ENCODE measurements at places on chromosomes 2 and 18.

- DNase-seq: no peak
Measured at GRCh38 chr2:49260979-49261538, 106.7 kb upstream of the FSHR start.

DNA sequence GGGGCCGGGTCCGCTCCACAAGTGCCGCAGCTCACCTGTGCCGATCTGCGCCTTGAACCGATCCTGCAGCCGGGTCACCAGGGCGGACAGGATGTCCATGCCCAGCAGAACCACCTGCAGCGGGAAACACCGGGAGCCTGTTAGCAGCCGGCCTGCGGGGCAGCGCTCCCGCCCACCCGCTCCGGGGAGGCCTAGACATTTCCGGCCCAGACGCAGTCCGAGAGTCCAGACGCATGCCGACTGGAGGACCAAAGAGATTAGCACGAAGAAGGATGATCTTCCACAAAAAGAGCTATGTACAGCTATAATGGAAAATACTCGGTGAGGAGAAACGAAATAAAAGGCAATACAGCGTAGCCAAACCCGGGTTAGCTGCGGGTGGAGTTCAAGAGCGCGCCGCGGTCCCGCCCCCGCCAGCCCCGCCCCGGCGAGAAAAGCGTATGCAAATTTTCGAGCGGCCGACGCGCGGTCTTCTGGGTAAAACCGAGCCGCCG lies 421 bp upstream of the RNU4ATAC start:
- DNase-seq: peak; percentile 85

DNA sequence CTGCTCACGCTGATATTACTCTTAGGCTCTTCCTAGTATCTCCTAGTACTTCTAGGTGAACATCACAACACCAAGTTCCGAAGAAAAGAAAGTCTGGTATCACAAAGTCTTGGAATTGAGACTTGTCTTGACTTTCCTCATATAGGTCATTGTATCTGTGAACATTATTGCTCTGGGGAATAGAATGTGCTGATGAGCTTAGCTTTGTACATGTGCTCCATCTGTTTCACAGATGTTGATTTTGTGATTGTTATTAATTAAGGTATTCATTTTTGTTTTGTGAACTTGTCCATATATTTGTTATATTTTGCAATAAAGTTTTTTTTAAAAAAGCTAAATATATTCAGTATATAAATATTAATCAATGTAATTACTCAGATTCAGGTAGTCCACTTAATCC lies 111.7 kb downstream of the BABAM2 start:
- DNase-seq: no peak

- no peak for DNase-seq
Measured at GRCh38 chr2:30259827-30260679, 28.7 kb downstream of the LBH start.

- DNase-seq: no peak
Measured at GRCh38 chr2:32291746-32292145, 14.0 kb downstream of the YIPF4 start.

DNA sequence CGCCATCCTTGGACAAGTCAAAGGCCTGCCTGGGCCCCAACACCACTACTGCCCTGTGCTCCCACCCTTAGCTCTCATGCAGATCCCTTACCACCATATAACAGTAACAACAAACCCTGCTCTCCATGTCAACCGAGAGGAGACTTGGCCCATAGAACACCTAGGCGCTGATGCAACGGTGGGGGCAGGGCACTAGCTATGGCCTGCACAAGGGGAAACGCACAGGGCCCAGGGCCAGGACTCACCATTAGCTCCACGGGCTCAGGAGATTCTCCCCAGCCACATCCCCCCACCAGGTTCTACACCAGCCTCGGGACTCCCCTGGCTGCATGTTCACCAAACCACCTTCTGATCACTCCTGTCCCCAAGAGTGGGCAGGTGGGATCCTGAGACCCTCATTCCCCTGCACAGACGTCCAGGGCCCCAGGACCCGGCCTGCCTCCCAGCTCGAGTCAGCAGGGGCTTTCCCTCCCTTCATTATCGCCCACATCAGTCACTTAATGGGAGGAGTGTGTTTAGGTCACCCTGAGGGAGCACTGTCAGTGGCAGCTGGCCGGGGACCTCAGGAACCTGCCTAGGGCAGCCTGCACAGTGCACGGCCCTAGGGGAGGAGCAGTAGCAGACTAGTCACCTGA lies 29.3 kb downstream of the ANKMY1 start:
- no peak for DNase-seq

DNA sequence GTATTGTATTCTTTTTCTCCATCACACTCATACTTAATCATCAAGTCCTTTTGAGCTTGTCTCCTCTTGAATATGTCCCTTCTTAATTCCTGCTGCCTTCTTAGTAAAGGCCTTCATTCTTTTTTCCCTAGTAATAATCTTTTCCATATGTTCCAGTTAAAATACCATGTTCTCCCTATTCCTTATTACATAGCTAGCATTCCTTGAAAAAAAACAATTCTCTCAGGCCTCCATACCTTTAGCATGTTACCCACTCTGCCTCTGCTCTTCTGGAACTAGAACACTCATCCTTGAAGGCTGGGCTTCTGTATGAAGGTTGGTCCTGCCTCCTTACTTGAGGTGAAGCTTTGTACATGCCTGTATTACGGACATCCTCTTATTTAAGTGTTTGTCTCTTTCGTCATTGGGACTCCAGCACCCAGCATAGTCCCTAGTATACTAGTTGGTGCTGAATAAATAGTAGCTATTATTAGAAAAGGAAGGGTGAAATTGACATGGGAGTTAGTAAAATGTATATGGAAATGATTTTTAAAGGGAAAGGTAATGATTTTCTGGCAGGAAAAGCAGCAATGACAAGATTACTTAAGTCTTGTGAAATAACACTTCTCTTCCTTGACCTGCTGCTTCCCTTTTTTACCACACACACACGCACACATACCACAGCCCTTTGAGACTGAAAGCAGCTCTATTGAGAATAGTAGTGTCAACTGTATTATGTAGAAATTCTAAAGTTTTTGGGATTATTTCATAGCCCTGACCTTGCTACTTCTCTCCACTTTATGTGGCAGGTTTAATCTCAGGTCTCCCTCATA lies 45.6 kb downstream of the REL start:
- DNase-seq: no peak

DNA sequence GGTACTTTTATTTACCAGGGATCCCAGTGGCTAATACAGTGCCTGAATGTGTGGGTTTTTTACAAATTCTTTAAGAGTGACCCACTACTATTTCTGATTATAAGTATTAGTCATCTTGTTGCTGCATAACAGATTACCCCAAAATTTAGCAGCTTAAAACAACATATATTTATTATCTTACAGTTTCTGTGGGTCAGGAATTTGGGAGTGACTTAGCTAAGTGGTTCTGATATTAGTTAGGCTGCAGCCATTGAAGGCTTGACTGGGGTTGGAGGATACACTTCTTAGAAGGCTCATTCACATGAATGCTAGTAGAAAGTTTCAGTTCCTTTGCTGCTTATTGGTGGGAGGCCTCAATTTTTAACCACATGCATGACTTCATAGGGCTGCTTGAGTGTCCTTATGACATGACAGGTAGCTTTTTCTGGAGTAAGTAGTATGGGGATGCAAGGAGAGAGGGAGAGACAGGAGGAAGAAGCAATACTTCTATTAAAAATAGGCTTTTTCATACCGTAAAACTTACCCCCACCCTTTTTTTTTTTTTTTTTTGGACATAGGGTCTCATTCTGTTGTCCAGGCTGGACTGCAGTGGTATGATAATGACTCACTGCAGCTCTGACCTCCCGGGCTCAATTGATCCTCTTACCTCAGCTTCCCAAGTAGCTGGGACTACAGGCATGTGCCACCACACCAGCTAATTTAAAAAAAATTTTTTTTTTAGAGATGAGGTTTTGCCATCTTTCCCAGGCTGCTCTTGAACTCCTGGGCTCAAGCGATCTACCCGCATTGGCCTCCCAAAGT lies 13.3 kb upstream of the POLE4 start:
- no peak for DNase-seq

DNA sequence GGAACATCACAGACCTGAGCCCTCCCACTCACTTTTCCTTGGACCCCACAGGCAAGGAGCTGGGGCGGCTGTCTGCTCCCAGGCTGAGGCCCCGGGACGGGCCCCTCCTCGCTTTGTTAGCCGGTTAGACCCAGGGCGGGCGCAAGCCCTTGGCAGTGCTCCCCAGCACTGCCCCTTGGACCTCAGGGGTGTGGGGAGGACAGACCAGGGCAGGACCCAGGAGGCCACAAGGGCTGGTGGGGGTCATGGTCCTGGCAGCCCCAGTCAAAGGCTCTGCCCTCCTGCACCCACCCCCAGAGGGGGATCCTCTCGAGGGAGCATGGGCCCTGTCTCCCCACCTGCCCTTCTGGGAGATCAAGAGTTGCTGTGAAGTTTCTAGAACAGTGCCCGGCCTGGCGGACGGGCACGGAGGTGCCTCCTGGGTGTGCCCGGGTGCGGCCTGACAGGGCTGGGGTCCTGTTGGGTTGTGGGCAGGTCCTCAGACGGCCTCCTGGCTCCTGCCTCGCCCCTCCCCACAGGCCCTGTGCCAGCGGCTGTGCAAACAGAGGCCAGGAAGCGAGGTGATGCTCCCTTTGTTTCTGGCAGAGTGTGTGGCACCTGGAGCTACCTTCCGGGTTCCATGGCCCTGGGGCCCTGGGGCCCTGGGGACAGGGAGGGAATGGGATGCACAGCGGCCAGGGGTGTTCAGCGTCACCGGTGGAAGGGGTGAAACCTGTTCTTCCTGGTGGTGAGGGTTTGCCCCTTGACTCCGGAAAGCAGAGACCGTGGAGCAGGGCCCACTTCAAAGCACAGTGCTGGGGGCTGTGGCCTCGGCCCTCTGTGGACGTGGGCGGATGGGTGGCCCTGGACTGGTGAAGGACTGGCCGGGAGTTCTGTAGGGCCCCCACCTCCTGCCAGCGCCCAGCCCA lies 2.9 kb upstream of the GAL3ST2 start:
- no peak for DNase-seq

- DNase-seq: no peak
Measured at GRCh38 chr2:219059725-219060682, 717 bp downstream of the IHH start.

DNA sequence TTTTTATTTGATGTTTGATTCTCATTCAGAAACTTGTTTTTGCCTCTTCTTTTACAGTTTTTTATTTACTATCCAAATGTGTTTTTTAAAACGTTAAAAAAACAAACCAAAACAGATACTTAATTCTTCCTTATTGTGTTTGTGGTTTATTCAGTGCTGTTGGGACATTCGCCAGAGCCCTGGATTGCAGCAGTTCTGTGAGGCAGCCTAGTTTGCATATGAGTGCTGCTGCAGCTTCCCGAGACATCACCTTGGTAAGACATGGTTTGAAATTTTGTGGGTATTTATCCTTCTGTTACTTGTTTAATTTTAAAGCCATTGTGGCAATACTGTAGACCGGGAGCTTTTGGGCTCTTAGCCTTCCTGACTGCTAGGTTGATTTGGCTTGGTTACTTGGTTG lies 91.2 kb downstream of the MTA3 start:
- DNase-seq: no peak

GRCh38 chr2:224883700-224884099 lies 158.6 kb downstream of the DOCK10 start:
- DNase-seq: no peak

GRCh38 chr2:241801611-241802420 lies 7.2 kb upstream of the NEU4 start:
- DNase-seq: no peak

GRCh38 chr18:77004555-77005380 lies 127.8 kb downstream of the MBP start:
- DNase-seq: no peak

- DNase-seq: no peak
Measured at GRCh38 chr2:70391259-70391658, 89.4 kb upstream of the FAM136A start.

DNA sequence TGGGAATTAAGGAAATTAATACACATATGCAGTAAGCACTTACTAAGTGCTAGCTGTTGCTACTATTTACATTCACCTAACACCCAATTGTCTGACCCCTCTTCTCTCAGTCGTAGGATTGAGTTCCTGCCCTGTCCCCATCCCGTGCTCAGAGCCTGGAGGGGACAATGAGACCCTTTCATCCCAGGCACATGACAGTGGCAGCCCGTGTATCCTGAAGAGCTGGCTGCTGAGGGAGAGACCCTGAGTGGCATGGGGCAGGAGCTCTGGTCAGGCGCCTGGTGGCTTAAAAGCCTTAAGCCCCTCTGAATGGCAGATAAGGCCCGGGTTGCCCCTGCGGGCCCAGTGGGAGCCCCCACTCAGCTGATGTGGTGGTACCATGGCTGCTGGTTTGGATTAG lies 99.0 kb downstream of the DYSF start:
- DNase-seq: no peak

GRCh38 chr2:171102802-171103201 lies 57.9 kb downstream of the TLK1 start:
- DNase-seq: no peak

DNA sequence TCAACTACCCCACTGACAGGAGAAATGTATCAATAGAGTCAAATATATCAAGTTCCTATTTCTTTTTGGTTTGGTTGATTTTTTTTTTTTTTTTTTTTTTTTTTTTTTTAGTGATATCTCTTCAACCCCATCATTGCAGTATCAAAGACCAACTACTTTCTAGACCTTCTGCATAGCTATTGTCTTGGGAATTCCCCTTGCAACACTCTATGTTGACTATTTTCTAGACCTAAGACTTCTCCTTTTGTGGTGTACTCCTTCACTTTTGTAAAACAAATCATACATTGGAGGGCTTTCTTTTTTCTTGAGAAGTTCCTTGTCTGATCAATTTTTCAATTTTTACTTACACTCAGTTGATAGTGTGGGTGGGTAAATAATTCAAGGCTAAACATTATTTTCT lies 46.5 kb upstream of the NR4A2 start:
- no peak for DNase-seq

DNA sequence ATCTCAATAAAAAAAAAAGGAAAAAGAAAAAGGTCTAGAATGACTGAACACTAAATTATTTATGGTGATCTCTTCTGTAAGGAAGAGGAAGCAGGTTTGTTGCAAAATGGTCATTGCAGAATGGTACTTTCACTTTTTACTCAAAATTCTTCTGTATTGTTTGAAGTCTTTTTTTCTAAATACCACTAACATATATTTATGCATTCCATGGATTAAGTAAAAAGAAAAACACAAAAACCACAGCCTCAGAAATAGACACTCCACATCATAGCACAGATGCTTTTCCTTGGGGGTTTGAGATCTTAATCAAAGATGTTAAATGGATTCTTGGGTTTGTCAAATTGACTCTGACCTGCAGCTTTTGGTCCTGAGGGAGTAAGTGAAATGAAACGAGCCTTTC lies 47.4 kb downstream of the RHOB start:
- no peak for DNase-seq

All from stimulated activated CD4-positive, alpha-beta T cell treated with anti-CD3 and anti-CD28 coated beads, Interleukin-1b, Interleukin-23, amount 100 ng/mL, for 48 hours (primary cell).